ENCODE measurements at places on chromosomes 6 and 20.

GRCh38 chr6:56699066-56699654, 56.5 kb upstream of the DST start:
- DNase-seq = no peak

- DNase-seq = no peak
Measured at GRCh38 chr6:95581073-95581472, 3.7 kb downstream of the MANEA start.

GRCh38 chr6:108968325-108969316, 120.4 kb downstream of the ARMC2 start:
- no peak for DNase-seq

DNA sequence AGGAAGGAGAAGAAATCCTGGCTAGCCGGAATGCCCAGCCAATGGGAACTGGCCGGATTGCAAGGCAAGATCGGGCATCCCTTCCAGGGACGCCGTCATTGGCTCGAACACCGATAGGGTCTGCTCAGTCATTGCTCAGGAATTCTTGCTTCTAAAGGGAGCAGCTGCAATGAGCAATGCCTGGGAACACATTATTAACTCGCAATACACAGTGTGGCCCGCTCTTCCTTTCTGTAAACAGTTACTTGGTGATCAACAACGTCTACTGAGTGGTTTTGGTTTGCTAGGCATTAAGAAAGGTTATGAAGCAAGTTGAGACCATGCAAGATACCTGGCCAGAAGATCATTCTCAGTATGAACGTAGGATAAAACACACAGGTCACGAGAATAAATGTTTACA, 165.4 kb upstream of the CITED2 start:
- DNase-seq = no peak

DNA sequence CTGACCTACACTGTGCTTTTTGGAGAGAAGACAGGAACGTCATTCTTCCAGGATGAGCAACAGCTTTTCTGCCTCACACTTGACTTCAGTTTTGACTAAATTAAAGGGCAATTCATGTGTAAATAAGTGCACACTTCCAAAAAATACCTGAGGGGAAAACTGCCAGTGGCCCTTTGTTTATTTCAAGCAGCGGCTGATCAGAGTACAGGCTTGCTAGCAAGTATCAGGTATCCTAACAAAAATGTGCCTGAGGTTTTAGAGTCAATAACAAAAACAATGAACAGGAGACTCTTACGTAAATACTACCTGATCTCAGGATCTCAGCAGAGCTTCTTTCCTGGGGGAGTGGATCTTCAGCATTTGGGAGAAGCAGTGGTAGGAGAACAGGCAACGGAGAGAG, 12.4 kb downstream of the LY86 start:
- no peak for DNase-seq

- DNase-seq = no peak
Measured at GRCh38 chr6:108650781-108651180, 90.1 kb downstream of the FOXO3 start.

DNA sequence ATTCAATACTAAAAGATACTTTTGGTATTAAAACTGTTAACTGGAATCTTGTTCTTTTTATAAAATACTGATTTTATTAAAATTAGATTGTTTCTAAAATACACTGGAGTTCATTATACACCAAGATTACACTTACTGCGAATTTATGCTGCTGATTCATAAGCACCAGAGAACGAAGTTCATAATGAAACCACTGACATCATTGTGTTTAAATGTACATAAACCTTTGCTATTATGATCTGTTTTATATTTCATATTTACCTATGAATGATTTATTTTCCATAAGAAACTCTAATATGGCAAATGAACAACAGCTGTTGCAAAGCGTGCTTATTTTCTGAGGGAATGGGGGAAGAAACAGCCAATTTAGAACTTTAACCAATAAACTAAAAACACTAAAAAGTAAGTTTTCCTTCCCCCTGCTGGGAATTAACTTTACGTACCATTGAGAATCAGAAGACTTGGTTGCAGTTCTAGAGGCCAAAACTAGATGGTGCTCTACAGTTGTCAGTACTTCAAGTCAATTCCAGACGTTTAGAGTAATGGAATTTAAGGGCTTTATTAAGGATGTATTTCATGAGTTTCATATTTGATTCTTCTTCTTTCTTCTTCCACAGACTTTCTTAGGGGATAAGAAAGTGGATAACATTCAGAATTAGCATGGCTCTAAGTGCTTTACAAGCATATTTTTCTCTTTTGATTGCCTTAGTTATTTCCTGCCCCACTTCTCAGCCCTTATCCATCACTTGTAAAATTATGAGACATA, 30.8 kb upstream of the COL19A1 start:
- no peak for DNase-seq

- DNase-seq = no peak
Measured at GRCh38 chr6:16851758-16852157, 90.5 kb upstream of the ATXN1 start.

- no peak for DNase-seq
Measured at GRCh38 chr6:31285486-31285885, 13.6 kb upstream of the HLA-C start.

DNA sequence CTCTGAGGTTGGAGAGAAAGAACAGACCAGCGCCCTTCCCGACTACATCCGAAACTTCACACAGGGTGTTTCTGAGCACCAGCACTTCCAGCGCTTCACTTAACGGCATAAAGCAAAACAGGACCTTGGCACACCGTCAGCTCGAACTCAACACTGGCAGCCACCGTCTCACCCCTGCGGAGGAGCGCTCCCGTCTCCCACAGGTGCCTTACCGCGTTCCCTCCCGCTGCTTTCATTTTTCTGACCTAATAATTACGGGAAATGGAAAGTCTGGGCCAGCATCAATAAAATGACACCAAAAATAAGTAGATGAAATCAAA, 37.7 kb upstream of the SYNJ2 start:
- no peak for DNase-seq

- no peak for DNase-seq
Measured at GRCh38 chr20:8153281-8153908, 21.3 kb downstream of the PLCB1 start.

DNA sequence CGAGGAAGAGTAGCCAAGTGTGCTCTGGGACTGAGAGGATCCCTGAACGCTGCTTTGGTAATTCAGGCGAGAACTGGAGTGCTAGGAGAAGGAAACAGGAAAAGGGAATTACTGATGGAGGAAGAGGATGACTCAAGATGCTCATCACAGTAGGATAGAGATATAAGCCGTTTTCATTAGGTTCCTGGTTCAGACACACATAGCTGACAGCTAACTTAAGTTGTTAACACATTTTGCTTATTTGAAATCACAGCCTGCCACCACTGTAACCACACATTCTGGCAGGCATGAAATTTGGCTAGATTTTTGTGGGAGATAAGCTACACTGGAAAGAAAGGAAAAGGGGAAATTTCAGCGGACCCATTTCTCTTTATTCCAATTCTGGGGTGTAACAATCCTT, 138.2 kb upstream of the SLC22A16 start:
- DNase-seq = no peak

GRCh38 chr6:115514656-115515055, 546.0 kb downstream of the FRK start:
- no peak for DNase-seq

DNA sequence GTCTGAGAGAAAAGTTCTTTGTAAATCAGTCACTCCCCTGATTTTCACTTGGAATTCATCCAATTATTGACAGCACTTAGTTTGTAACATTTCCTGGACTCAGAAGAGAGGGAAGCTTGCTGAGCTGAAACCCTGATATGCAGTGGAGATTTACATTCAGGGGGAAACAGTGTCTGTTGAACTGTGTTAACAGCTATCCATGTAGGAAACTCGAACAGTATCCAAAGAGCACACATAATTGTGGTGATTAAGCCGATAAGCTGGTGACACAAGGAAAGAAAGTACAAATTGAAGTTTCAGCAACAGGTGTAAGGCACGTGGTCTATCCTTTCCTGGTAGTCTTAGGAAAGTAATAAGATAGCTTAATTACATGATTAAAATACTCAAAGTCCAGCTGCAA, 78.1 kb upstream of the FLRT3 start:
- no peak for DNase-seq

- no peak for DNase-seq
Measured at GRCh38 chr6:125268765-125269164, 33.0 kb downstream of the HDDC2 start.

DNA sequence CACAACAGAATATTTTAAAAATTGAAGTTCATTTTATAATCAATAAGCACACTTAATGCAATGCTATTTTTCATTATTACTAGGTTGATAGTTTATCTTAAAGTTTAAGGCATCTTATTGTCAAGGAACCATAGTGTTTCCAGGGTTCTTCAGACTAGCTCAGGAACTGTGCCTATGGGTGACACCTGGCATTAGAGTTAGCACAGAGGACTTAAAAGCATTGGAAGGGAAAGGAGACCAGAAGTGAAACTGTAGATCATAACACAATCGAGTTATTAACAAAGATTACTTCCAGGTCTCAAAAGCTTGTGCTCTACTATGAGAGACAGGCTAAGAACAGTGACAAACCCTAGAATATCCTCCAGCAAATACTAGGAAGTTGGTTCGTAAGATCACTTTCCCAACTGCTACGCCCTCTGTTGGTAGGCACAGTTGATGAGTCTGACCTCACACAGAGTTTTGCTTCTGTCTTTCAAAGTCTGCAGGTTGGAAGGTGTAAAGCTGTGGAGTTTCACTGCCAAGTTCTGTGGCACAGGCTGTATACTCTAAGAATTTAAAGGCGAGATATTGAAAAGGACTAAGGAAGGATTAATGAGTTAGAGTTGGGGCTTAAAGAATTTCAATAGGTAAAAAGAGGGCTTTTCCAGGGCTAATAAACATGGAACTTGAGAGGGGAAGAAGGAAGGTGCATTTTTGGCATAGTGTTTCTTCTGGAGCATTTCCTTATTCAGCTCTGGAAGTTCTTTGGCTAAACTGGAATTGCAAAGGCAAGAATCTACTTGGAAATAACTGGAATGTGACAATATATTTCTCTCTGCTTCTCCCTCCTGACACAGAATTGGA, 531.3 kb upstream of the JAG1 start:
- DNase-seq = no peak

- DNase-seq = no peak
Measured at GRCh38 chr20:24060851-24061590, 72.4 kb upstream of the GGTLC1 start.

- DNase-seq = peak; percentile 27
Measured at GRCh38 chr6:69796073-69796641, 653 bp downstream of the LMBRD1 start.

- no peak for DNase-seq
Measured at GRCh38 chr6:127481111-127481510, 21.9 kb upstream of the KIAA0408 start.

DNA sequence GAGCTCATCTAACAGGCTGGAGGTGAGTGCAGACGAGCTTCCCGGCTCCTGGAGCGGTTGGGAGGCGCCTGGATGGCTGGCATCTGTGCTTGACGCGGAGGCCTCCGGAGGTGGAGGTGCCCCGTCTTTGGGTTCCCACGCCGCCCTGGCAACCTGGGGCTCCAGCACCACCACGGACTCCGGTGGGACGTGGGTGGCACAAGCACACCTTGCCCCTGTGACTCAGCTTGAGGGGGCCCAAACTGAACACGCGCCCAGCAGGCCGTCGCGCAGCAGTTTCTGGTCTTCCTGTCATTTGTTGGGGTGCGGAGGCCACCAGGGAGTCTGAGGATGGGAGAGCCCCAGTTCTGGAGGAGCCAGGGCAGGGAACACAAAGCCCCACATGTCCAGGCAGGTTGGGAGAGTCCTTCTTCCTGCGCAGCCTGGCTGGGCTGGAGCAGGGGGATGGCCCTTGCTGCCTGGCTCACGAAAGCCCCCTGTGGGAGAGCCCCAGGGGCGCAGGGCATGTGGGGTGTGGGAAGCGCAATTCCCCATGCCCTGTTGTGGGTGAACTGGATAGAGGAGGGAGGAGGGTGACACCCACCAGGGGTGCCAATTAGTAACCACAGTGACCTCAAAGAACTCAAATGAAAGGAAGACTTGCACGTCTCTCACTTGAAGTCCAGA, 1378.6 kb upstream of the DEFB115 start:
- no peak for DNase-seq

DNA sequence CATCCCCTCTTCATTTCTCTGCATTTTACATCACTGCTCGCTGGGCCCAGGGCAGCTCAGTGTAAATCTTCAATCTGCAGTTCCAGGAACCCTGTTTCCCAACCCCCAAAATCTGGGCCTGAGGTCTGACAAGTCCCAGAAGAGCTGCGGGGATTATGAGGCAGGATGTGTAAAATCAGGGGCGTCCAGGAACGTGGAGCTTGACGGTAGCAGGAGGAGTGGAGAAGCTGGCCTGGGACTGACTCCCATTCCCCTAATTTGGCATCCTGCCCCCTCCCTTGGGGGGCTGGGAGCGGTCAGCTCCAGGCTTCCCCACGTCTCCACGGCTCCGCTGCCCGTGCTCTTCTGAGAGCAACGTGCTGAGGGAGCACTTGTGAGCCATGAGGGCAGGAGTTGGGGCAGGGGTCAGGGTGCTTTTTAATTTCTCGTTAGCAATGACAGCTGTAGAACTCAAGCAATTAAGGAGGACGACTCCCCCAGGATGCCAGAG, 23.4 kb upstream of the VEGFA start:
- DNase-seq = no peak

DNA sequence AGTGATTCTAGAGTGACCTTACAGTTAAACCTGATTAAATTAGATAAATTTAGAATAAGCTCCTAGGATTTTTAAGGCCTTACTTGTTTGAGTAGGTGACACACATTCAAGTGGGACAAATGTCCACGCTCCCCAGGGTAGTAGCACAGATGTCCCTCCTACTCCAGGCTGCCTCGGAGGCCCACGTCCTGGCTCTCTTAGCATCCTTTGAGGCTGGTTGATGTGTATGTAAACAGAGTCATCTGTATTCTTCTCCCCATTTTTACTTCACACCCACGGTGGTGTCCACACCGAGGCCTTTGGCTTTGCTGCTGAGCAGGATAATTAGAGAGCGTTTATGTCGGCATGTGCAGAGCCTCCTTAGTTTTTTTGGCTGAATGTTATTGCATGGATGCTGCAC, 15.8 kb downstream of the ENTPD6 start:
- DNase-seq = no peak

DNA sequence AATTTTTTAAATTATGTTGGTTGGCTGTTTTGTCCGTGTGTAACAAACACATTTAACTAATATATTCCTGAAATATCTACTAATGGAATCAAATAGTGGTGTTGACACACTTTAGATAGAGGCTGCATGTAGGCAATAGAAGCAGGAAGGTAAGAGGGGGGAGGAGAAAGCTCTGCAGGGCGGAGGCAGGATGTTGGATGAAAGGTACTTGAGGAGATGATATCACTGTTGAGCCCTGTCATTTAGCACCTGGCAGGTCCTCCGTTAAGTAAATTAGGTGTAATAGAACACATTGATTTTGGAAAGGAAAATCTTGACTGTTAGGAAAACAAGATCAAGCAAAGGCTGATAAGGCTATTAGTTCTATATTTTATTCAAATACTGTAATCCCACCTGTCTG, 618.7 kb downstream of the PKHD1 start:
- DNase-seq = no peak

- DNase-seq = no peak
Measured at GRCh38 chr20:18783385-18783959, 30.1 kb upstream of the SCP2D1 start.

DNA sequence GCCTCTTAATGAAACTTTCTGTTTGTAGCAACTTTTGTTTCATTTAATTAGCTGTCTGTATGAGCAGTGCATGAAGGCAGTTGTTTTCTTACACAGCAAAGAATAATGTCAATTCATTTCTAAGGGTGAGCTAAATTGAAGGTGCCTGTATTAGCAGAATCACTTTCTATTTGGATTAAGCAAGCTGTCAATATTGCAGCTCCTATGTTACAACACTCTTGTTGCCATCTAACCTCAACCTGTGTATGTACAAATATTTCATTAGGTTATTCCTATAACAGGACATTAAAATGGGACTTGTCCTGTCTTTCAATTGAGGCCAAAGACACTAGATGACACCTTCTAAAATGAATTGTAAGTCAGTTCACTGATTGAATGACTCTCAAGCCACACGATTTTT, 647.5 kb downstream of the UTRN start:
- no peak for DNase-seq
